ENCODE measurements at places on chromosomes 7 and 10. TPM values are rescaled to one million over a fixed set of nuclear protein-coding genes. Genes with fewer than 3 reads are reported as not detected.
A peak's percentile ranks its signal among the peaks of the same experiment; 100 is the strongest.

CHST15 gene
- 99.0 TPM for total RNA-seq

NEURL1 gene
- not detected for total RNA-seq

COL17A1 gene
- 0.84 TPM for total RNA-seq

PCLO gene
- total RNA-seq, result 3.7 TPM

DNA sequence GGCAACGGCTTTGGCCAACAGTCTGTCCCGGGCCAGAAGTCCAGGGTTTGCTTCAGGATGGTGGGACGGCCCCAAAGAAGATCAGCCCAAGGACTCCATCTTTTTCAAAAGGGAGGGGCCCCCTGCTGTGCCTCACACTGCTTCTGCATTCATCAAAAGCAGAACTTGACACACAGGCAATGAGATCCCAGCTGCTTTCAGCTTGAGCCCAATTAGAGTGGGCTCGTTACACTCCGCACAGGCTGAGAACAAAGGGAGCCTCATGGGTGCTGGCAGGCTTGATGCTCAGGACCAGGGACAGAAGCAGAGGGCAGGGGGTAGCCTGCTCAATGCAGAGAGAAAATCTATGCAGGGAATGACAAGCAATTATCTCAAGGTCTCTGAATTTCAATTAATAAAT, 45.5 kb downstream of the VOPP1 start:
- DNase-seq, result no peak

DNA sequence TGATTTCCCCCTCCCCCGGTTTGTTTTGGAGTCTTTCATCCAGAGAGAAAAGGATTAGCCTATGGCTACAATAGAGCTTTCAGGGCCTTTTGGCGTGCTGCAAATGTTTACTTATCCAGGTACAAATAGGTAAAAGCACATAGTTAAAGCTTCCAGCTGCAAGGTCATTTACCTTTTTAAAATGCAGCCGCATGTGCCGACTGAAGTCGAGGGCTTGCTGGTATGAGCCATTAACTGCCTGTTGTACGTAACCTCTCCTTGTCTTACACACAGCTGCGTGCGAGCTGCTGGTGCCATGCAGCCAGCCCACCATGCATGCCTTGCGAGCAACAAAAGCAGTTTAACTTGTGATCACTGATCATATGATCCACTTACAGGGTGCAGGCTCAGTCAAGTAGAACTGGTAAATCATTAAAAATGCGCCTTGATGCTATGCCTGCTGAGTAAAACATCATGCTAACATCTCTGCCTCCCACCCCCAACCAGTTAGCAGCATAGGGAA, 866.4 kb downstream of the LRMDA start:
- no peak for DNase-seq

DNA sequence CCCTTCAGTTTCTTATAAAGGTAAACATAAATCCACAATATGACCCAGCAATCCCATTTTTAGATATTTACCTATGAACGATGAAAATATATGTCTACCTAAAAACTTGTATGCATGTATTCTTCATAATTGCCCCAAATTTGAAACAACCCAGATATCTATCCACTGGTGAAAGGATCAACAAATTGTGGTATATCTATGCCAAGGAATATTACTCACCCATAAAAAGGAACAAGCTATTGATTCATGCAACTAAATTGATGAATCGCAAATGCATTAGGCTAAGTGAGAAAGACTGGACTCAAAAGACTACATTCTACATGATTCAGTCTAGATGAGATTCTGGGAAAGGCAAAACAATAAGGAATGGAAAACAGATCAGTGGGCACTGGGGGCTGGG, 126.0 kb upstream of the BTBD16 start:
- DNase-seq, result no peak

DNA sequence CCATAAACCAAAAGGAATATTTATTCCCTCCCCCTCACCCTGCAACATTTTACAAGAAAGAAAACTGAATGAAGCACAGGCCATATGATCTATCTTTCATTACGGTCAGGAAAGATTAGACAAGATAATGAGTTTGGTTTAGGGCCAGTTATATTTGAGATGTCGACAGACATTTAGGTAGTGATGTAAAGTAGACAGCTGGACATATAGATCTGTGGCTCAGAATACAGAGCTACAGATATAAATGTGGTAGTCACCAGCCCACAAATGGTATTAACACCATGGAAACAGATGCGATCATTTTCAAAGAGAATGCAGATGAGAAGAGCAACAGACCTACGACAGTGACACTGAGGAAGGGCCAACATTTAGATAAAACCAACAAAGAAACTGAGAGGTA, 142.5 kb downstream of the SRPK2 start:
- no peak for DNase-seq

GRCh38 chr7:157870644-157871290, 534.0 kb downstream of the DNAJB6 start:
- no peak for DNase-seq

DNA sequence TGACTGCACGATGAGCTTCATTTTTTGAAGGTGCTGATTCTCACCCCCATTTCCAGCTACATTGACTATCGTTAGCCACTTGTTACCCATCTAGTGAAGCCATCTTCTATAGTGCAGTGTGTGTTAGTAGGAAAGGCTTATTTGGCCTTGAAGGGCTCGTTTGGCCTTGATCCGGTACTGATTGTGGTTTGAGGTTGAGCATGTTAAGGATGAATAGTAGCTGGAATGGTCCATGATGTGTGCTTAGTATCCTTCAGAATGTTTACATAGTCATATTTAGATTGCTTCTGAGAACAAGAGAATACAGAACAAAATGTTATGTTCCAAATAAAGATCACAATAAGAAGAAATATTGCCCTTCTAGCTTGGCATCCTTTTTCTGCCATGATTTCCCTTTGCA, 591.5 kb downstream of the AUTS2 start:
- DNase-seq, result no peak

DNA sequence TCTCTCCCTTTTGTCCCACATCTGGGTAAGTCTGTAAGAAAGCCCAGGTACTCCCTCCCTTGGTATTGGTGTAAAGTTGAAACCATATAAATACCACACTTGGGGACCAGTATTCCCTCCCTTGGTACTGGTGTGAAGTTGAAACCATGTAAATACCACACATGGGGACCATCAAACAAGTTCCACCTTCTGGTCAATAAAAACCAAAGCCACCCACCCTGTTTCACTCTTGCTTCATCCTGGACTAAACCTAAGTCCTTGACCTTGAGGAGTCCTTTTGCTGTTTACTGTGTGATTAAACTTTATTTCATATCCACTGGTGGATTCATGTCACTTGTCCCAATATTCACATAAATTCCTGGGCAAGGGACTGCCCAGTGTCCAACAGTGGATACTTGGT, 8.4 kb downstream of the P4HA1 start:
- DNase-seq, result no peak

- DNase-seq, result no peak
Measured at GRCh38 chr7:105926131-105926530, 36.9 kb upstream of the CDHR3 start.

DNA sequence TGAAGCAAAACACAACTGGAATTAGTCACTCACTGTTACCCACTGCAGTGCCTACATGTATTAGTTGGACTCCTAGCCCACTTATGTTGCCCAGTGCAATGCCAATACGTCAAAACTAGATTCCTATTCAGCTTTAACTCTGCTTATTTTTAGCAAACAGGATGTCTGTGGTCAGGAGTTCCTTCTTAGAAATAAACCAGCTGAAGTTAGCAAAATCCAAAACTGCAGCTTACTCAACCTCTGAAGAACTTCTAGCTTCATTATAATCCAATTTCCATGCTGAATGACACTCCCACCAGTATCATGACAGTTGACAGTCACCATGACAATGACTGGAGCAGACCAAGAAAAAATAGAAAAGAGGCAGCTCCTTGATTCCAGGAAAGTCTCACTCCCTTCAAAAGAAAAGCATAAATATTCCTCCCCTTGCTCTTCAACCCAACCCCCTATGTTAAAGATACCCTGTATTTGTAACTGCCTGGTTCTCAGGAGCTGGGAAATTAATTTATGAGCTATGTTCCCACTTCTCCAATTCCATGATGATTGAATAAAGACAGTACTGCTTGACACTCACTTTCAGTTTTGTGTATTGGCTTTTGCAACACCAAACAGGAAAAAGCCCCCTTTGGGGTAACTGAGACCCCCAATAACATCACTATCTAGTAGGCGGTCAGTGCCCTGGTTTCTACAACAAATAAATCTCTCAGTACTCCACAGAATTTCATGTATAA, 327.4 kb downstream of the SORCS1 start:
- no peak for DNase-seq

- DNase-seq, result no peak
Measured at GRCh38 chr10:110632591-110633215, 11.4 kb upstream of the RBM20 start.

DNA sequence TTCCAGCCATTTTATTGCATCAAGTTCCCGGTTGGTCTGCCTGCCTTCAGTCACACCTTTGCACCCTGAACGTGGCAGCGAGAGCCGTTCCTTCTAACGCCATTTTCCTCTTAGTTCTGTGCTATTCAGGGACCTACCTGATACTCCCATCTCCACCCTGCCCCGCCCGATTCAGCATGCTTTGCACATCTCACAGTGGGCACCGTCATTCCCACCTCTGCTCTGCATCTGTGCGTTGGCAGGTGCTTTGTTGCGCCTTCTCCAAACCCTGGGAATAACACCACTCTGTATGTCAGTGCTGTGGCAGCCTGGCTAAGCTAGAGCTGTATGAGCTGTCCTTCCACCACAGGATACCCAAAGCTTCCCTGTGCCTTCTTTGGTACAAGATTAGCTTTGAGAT, 96.8 kb downstream of the ACTR3B start:
- DNase-seq, result no peak

DNA sequence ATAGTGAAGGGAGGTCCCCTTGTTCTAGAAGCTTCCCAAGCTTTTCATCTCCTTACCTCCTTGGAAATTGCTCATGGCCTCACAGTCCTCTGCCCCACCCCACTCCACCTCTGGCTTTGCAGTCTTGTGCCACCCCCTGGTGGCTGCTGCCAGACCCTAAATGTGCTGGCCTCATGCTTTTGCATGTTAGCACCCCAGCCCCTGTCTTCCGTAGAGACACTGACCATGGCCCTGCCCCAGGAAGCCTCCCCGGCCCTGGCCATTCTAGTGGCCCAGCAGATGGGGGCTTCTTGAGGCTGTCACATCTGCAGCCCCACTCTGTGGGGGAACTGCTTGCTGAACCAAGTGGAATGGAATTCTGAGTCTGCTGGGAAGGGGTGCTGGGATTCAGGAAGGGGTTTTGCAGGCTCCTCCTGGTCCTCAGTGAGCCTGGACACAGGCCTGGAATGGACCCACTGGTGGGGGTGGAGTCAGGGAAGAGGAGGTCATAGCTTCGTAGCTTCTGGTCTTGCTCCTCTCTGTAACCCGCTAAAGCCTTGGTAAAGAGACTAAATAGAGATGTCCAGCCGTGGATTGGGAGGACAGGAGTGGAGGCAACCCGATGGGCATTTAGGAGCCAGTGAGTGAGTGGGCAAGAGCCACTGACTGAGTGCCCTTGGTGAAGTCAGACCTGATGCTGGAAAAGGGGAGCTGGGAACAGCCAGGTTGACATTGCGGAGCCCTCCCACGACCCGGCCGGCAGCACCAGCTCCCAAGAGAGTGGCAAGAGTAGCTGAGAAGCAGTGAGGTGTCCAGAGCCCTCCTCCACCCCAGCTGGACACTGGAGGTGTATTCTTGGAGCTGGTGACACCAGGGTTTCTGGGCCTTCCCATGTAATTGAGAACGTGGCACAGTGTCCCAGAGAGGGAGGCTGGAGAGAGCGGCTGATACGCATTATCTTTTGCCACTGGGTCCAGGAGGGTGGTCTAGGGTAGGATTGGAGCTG, 20.9 kb downstream of the RAMP3 start:
- peak; percentile 7 for DNase-seq

DNA sequence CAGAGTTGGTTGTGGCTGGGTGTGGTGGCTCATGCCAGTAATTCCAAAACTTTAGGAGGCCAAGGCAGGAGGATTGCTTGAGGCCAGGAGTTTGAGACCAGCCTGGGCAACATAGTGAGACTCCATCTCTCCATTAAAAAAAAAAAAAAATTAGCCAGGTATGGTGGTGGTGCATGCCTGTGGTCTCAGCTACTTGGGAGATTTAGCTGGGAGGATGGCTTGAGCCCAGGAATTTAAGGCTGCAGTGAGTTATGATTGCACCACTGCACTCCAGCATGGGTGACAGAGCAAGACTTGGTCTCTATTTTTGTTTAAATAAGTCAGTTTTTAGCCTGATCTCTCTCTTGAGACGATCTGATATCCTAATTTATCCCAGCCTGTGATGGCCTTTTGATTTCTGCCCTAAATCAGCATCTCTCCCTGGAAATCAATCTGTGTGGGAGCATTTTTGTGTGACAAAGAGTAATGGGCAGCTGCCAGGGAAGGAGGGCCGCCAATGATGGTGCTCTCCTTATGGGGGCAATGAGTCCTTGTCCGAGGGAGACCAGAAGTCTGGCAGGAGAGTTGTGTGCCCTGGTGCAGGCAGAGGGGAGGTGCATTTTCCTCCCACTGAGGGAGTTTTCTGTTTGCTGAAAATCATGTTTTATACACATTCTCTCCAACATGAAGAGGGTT, 111.0 kb downstream of the NRP1 start:
- DNase-seq, result no peak
